ENCODE measurements at places on chromosomes 1 and 21. TPM values are rescaled to one million over a fixed set of nuclear protein-coding genes. Genes with fewer than 3 reads are reported as not detected.
A peak's percentile ranks its signal among the peaks of the same experiment; 100 is the strongest.

DNA sequence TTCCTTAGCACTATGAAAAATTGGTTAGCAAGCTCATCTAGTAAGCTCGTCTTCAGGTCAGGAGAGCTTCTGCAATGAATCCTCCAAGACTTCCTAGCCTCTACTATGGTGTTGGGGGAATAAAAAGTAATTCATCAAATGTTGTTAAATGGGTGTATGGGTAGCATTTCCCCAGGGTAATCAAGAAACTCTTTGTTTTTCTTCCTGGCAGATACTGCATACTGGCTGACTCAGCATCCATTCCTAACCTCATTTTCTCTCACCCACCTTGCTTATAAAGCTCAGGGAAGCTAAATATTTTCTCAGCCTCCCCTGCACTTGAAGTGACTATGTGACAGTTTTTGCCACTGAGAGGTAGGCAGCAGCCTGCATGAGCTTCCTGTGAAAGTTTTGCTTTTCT lies 83.4 kb downstream of the MAB21L3 start:
- DNase-seq, result no peak

DNA sequence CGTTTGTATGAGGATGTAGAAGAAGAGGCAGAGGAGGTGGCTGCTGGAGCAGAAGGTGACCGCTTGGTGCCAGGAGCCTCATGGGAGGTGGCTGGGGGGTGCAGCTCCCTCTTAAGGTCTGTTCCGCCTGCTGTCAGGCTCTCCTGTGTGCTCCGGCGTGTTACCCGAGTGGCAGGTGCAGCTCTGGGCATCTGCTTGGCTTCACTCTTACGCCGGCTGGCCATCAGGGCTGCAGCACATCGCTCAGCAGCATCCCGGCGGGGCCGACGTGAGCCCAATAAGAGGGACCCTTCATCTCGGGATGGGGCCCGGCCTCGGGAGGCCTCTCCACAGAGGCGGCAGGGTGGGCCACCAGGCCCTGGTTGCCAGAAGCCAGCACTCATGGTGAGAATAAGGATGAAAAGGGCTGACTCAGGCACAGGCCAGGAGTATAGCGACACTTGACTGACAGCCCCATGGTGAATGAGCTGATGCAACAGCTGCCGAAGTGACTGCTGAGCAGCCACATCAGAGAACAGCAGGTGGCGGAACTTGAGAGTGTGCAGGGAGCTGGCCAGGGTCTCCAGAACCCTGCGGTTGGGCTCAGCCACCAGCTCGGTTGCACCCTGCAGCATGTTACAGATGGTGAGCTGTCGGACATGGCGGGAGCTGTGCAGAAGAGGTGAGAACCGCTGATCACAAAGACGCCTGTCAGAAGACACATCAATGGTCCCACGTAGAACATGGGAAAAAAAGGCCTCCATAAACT lies 17.5 kb downstream of the LRRC41 start:
- peak; percentile 77 for DNase-seq

DNA sequence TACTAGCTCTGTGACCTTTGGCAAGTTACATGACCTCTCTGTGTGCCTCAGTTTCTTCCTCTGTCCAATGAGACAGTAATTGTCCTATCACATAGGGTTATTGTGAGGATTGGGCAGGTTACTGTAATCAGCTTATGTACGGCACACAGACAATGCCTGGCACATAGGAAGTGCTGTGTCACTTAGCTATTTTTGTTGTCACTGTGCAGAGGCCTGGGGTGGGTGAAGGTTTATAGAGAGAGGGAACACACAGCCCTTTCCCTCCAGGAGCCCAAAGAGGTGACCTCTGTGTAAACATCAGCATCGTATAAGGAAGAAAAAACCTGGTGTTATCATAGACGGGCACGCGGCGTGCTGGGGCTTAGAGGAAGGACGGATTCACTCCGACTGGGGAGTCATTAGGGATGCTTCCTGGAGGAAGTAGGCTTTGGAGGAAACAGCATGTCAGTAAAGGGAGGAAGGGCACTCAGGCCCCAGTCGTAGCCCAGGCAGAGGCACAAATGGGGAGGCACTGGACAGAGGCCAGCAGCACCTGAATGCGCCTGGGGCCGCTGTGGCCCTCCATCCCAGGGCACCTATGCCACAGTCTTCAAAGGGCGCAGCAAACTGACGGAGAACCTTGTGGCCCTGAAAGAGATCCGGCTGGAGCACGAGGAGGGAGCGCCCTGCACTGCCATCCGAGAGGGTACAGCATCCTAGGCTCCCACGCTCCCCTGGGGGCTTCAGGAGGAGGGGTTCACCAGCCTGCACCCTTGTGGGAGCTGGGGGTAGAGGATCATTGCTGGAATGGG lies 21.2 kb downstream of the CDK18 start:
- no peak for DNase-seq

DNA sequence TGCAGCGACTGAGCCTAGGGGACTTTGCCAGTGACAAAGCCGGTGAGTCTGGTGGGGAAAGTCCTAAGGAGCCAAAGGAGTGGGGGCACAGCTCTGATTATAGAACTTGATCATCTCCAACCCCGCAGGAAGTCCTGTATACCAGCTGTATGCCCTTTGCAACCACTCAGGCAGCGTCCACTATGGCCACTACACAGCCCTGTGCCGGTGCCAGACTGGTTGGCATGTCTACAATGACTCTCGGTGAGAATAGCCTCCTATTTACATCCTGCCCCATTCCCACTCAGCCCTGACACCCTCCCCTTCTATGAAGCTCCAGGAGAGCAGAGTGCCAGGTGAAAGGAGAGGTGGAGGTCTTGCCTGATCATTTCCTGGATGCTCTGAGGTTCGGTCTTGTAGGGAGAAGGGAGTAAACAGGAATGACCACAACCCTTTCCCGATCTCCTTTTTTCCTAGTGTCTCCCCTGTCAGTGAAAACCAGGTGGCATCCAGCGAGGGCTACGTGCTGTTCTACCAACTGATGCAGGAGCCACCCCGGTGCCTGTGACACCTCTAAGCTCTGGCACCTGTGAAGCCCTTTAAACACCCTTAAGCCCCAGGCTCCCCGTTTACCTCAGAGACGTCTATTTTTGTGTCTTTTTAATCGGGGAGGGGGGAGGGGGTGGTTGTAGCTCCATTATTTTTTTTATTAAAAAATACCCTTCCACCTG lies 1.2 kb upstream of the PPOX start:
- DNase-seq, result no peak

CHI3L1 gene
- not detected for total RNA-seq

- DNase-seq, result peak; percentile 71
These were observed 712 bp upstream of the LAMB3 start for GRCh38 chr1:209652873-209653401.

- DNase-seq, result no peak
These were observed 19.9 kb upstream of the PRDM15 start for GRCh38 chr21:41898998-41899397.

TPM3 gene
- 591 TPM for total RNA-seq

GRCh38 chr1:35702508-35702907 lies 16.2 kb downstream of the C1orf216 start:
- no peak for DNase-seq

DNA sequence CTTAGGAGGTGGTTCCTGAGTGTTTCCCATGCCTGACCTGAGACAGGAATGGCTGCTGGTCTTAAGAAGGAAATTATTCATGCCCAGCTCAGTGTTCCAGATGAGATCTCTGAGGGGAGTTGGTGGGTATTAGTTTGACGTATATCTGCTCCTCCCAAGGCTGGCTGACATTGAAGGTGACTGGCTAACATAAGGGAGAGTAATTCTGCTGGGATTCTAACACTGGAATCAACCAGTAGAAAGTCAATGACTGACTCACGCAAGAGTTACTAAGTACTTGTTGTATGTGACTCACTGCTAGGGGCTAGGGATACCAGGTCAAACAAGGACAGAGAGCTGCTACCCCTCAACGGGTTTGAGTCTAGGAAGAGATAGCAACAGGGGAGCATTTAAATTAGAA lies 177.3 kb downstream of the CACNA1E start:
- DNase-seq, result no peak

OR2L3 gene
- not detected for total RNA-seq

OR2T2 gene
- not detected for total RNA-seq

All from activated CD8-positive, alpha-beta T cell treated with anti-CD3 and anti-CD28 coated beads for 36 hours (primary cell).